H1 (cell line): ENCODE measurements at places on chromosomes 3 and 15. TPM values are rescaled to one million over a fixed set of nuclear protein-coding genes. Genes with fewer than 3 reads are reported as not detected.

GRCh38 chr3:24846286-24846860 lies 351.7 kb upstream of the THRB start:
- no peak overlapping the region for H3K4me3 ChIP-seq
- no peak overlapping the region for H3K27ac ChIP-seq
- no peaks in the 10 kb centered on the region; the same call in 1 of the 2 replicates for H3K4me1 ChIP-seq
- no peaks in the 10 kb centered on the region for H3K27me3 ChIP-seq
- no peak for DNase-seq

ARRDC4 gene
- polyA plus RNA-seq = 3.5 TPM in 2 replicates

DNA sequence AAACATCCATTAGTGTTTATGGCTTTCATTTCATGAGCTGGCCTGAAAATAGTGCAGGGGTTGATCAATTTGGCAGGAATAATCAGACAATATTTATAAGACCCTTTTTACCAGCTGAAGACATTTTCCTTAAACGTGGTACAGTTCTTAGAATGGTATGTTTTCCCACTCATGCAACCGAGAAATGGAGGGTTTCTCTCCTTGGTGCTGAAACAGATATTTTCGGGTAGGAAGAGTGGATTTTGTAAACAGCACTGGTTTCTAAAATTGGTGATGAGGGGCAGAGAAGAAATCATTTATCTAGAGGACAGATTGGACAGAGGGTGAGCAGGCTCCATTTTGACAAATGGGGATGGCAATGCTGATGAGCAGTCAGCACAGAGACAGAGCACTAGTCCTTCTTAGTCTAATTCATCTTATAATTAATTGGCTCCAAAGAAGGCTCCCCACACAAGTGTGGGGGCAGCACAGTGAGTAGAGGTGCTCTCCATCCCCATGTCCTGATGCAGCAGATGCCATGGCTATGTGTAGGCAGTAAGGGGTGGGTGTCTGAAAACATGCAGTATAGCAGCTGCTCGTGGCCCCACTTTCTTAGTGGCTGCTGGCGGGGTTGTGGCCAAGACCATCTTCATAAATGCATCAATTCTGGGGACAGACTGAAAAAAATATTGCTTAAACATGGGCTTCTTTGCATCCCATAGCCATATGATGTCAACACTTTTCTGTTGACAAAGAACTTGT lies 18.1 kb upstream of the SLC7A14 start:
- no peak overlapping the region for H3K27ac ChIP-seq
- DNase-seq = no peak
- H3K36me3 ChIP-seq = no peaks in the 10 kb centered on the region
- no peaks in the 10 kb centered on the region for H3K4me1 ChIP-seq

GRCh38 chr15:89673165-89673512 lies 6.0 kb downstream of the PLIN1 start:
- DNase-seq = no peak
- H3K36me3 ChIP-seq = no peaks in the 10 kb centered on the region
- H3K27me3 ChIP-seq = no peaks in the 10 kb centered on the region; the same call in 1 of the 2 replicates

DNA sequence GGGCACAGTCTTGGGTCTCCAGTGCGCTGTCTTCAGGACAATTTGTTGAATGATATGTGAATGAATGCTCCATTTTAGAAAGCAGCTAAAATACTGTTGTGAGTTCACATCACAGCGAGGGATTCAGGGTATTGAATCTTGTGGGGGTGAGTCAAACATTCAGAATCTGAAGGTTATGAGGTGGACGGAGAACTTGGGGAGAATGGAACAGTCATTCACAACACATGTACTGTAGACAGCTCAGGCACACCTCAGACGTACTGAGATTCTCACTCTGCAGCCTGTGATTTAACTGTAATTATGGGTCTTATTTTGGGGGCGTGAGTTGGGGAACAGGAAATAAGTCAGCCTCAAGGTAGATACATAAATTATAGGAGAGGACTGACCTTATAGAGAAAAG lies 13.9 kb downstream of the CRYBG3 start:
- no peaks in the 10 kb centered on the region for H3K36me3 ChIP-seq
- no peak overlapping the region for H3K4me3 ChIP-seq
- no peaks in the 10 kb centered on the region for H3K4me1 ChIP-seq
- DNase-seq = no peak

IL16 gene
- polyA plus RNA-seq = 0.03 and 0.16 TPM in 2 replicates

IL5RA gene
- polyA plus RNA-seq = not detected in 2 replicates

DNA sequence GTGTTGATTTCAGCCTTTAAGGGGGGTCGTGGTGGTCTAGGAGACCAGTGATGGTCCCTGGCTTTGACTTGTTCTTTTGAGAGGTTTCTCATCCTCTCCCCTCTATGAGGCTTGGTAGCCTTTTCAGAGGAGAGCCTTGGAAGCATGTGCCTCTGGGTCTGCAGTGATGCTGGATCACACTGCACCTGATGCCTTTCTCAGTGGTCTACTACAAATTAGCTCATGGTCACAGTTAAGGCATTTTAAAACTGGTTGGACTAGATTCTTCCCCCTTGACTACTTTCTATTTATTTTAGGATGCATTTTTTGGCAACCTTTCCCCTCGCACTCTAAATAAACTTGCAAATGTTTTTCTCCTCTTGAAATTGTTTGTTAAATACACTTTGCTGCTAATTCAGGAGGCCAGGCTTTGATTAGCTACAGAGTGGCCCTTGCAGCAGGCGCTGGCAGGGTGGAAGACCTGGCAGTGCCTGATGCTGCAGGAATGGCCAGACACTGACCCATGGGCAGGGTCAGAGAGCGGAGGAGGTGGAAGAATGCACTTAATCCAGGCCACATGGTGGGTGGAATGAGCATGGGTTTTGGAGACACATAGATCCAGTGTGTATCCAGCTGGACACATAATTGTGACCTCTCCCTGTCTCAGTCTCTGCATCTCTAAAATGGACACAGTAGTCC lies 318.8 kb upstream of the CTDSPL start:
- no peaks in the 10 kb centered on the region for H3K27me3 ChIP-seq
- H3K36me3 ChIP-seq = no peaks in the 10 kb centered on the region
- DNase-seq = no peak
- no peak overlapping the region for H3K27ac ChIP-seq
- no peaks in the 10 kb centered on the region; the same call in 1 of the 2 replicates for H3K4me1 ChIP-seq

GRCh38 chr3:189808246-189809007 lies 177.2 kb downstream of the TP63 start:
- H3K36me3 ChIP-seq = no peaks in the 10 kb centered on the region
- H3K27ac ChIP-seq = no peak overlapping the region
- DNase-seq = no peak
- H3K4me1 ChIP-seq = peaks cover 9% of the 10 kb centered on the region; the same call in 1 of the 2 replicates
- H3K4me3 ChIP-seq = no peak overlapping the region
- no peaks in the 10 kb centered on the region for H3K27me3 ChIP-seq

GRCh38 chr3:15269091-15269989 lies 63.0 kb downstream of the SH3BP5 start:
- no peaks in the 10 kb centered on the region for H3K27me3 ChIP-seq
- no peak for DNase-seq
- H3K36me3 ChIP-seq = no peaks in the 10 kb centered on the region
- H3K27ac ChIP-seq = no peak overlapping the region; the same call in 1 of the 2 replicates

TRAIP gene
- polyA plus RNA-seq = 27.7 and 29.5 TPM in 2 replicates

GRCh38 chr3:111610612-111611054 lies 15.5 kb upstream of the ZBED2 start:
- no peaks in the 10 kb centered on the region for H3K4me1 ChIP-seq
- H3K27me3 ChIP-seq = no peaks in the 10 kb centered on the region
- no peaks in the 10 kb centered on the region for H3K36me3 ChIP-seq
- DNase-seq = no peak
- H3K4me3 ChIP-seq = no peak overlapping the region
